ENCODE measurements at places on chromosomes 1 and 21.

- DNase-seq = peak; percentile 49
Observed at GRCh38 chr1:26538480-26539412, 9.2 kb downstream of the RPS6KA1 start.

DNA sequence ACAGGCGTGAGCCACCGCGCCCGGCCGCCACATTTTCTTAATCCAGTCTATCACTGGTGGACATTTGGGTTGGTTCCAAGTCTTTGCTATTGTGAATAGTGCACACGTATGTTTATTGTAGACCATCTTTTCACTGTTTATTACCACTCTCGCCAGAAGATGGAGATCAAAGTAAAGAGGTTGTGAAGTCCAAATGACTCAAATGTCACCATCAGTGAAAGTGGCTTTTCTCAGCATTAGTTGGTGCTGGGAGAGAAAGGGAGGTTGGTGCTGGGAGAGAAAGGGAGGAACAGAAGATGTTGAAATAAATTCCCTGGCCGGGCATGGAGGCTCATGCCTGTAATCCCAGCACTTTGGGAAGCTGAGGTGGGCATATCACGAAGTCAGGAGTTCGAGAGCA, 10.4 kb upstream of the UHMK1 start:
- DNase-seq = no peak

DNA sequence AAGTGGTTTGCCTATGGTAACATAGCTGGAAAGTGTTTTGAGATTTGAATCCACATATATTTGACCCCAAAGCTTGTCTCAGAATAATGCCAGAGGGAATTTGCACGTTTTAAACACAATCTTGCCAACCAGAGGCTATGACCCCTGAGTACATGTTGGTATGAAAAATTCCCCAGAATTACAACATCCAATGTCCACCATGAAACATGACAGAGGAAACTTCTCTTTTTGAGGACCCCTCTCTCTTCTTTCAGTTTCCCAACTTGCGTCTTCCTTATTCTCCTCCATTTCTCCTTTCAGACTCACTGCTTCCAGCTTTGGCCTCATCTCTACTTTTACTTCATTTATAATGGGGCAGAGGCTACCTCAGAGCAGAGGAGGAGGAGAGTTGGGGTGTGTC, 5.5 kb upstream of the KCNJ9 start:
- no peak for DNase-seq

DNA sequence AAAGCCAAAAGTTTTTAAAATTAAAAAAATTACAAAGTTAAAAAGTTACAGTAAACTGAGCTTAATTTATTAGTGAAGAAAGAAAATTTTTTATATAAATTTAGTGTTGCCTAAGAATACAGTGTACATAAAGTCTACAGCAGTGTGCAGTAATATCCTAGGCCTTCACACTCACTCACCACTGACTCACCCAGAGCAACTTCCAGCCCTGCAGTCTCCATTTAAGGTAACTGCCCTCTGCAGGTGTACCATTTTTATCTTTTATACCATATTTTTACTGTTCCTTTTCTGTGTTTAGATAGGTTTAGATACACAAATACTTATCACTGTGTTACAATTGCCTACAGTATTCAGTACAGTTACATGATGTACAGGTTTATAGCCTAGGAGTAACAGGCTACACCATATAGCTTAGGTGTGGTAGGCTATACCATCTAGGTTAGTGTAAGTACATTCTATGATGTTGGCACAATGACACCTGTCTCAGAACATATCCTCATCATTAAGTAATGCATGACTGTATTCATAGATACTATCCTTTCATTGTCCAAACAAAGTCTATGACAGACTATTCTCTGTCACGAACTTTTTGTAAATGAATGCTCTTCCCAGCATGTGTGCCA, 78.6 kb upstream of the PBX1 start:
- DNase-seq = no peak

GRCh38 chr1:21013510-21013909, 163.2 kb downstream of the EIF4G3 start:
- DNase-seq = no peak

DNA sequence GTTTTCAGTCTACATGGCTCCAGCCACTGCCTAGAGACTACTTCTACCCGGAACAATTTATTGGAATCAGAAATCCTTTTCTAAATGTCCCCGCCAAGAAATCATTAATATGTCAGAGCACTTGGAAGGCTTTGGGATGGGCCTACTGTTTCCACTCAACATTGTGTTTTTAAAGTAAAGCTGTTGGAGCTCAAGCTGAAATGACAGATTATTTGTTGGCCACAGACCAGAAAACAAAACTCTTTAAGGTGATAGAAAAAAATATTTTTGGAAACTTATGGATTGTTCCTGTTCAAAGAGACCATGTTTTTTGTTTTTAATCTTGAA, 496 bp downstream of the VPS45 start:
- no peak for DNase-seq

- DNase-seq = no peak
Observed at GRCh38 chr1:219573960-219574359, 38.9 kb downstream of the ZC3H11B start.

GRCh38 chr21:45026066-45026745, 48.2 kb upstream of the ADARB1 start:
- DNase-seq = no peak

- no peak for DNase-seq
Observed at GRCh38 chr1:115218034-115218405, 120.0 kb downstream of the NGF start.

DNA sequence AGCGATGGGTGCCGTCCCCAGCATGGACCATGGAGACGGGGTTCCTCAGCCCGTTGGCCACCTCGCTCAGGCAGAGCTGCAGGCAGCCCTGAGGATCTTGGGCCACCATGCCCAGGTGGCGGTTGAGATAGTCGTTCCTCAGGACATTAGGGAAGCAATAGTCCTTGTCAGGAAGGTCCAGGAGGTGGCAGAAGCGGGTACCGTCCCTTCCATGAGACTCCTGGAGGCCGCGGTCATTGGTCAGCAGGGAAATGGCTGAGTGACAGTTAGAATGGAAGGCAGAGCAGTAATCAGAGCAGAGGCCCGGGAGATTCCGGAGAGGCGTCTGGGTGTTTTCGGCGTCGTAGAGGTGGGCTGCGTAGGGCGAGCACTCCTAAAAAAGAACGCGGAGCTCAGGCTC, 4.1 kb downstream of the HHIPL2 start:
- DNase-seq = no peak

- no peak for DNase-seq
Observed at GRCh38 chr1:26734501-26735058, 38.8 kb downstream of the ARID1A start.

DNA sequence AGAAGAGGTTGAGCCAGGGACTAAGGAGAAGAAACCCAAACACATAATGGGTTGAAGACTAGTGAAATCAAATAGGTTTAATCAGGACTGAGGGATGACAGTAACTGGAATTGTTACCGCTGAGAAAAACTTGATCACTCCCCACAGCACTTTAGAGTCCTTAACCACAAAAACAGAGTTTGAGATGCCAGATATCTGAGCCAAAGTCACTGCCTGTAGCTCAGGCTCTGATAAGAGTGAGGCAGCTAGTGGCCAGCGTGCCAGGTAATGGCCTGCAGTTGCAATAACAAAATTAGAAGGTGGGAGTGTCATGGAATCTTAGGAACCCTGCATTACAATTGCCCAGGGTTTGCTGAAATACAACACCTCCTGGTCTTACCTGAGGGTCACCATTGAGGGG, 48.0 kb downstream of the PRKAB2 start:
- no peak for DNase-seq

DNA sequence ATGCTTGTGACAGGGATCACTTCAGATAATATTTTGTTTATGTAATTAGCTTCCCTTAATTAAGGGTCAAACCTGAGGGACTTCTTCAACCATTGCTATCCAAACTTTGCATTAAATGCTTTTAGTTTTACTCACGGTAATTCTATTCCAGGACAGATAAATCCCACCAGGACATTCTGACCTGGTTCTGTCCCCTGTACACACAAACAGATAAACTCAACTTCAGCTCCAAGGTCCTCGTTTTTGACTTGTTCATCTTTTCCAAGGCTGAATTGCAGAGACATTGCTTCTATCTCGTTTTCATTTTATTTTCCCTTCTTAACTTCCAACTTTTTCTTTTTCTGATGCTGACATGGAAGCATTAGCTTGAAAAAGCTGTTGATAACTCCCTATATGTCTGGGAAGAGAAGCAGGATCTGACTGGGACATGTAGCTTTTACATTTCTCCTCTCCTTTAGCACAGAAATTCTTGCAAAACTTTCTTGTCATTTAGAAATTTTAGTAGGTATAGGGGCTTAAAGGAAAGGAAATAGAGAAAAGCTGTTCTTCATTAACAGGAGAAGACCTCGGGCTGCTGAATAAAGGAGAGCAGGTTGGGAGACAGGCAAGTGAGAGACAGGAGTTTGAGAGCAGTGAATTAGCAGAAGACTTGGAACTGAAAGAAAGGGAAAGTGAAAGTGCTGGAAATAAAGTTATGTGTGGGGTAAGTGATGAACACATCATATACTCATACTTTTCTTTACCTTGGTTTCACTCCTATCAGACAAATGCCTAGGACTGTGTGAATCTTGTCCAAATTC, 231.7 kb upstream of the B3GALT2 start:
- DNase-seq = no peak

DNA sequence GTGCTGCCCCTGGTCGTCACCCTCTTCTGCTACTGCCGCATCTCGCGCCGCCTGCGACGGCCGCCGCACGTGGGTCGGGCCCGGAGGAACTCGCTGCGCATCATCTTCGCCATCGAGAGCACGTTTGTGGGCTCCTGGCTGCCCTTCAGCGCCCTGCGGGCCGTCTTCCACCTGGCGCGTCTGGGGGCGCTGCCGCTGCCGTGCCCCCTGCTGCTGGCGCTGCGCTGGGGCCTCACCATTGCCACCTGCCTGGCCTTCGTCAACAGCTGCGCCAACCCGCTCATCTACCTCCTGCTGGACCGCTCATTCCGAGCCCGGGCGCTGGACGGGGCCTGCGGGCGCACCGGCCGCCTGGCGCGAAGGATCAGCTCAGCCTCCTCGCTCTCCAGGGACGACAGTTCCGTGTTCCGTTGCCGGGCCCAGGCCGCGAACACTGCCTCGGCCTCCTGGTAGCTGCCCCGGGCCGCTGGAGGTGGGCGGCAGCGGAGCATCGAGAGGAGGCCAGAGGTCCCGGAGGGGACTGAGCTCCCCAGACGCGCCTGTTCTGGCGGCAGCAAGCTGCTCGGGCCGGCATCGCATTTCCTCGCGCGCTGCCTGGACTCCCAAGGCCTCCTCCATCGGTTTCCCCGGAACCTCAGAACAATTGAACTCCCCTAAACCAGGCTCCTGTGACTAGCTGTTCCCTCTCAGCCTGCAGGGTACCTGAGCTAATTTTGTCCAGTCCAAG, 1.1 kb downstream of the GPR25 start:
- no peak for DNase-seq

DNA sequence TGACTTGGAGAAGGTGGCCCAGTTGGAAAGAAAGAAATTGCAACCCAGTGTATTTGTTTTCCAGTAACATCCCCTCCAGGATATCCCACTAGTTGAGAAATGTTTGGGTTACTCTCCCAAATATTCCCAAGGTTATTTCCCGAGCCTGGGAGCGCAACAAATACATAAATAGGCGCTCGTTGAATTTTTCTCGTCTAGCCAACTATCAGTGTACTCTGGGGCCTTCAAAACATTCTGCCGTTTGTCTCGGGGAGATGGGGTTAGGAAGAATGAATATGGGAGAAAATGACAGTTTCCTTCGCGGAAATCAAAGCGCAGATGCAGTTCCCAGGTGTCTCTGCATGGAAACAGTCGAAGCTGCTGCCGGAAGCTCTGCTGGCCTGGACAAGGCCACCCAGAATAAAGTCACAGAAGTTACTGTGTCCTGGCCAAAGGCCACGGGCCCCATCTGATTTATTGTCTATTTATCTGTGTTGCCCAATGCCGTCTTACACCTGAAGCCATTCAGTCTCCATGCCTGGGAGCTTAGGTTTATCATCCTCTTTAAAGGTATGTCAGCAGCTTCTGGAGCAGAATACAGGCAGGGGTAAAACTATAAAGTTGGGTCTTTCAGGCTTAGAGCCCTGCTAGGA, 1.0 kb downstream of the C1orf115 start:
- DNase-seq = no peak

- DNase-seq = no peak
Observed at GRCh38 chr1:167107456-167107855, 13.6 kb downstream of the STYXL2 start.

GRCh38 chr1:59171788-59172187, 125.1 kb upstream of the FGGY start:
- no peak for DNase-seq

Measured in heart left ventricle (tissue), 16 donors.